ENCODE measurements at places on chromosomes 16 and 17. TPM values are rescaled to one million over a fixed set of nuclear protein-coding genes. Genes with fewer than 3 reads are reported as not detected.

ICAM2 gene
- 3.0 TPM for total RNA-seq

TBC1D3C gene
- total RNA-seq: not detected

SPIRE2 gene
- total RNA-seq: 7.1 TPM

CHST6 gene
- total RNA-seq: 0.27 TPM

AP2B1 gene
- total RNA-seq: 118 TPM

MMP28 gene
- total RNA-seq: not detected

AOC3 gene
- total RNA-seq: 0.08 TPM

PLA2G10 gene
- not detected for total RNA-seq

BCAR1 gene
- 26.9 TPM for total RNA-seq

LRRC37A gene
- 2.3 TPM for total RNA-seq

HS3ST3A1 gene
- 8.3 TPM for total RNA-seq

CD300LF gene
- total RNA-seq: not detected

HID1 gene
- 0.33 TPM for total RNA-seq

ATF7IP2 gene
- total RNA-seq: 1.1 TPM

HBA1 gene
- total RNA-seq: not detected

P2RX1 gene
- total RNA-seq: not detected

RHBDF1 gene
- total RNA-seq: 66.8 TPM

USP43 gene
- not detected for total RNA-seq

WFDC1 gene
- total RNA-seq: not detected

PERCC1 gene
- total RNA-seq: not detected

HCRT gene
- not detected for total RNA-seq

PRR11 gene
- 64.7 TPM for total RNA-seq

OGFOD1 gene
- total RNA-seq: 95.0 TPM

UNC119 gene
- total RNA-seq: 12.2 TPM

SKAP1 gene
- not detected for total RNA-seq

ABCA8 gene
- total RNA-seq: 231 TPM

TTLL6 gene
- not detected for total RNA-seq

NAGS gene
- total RNA-seq: 2.5 TPM

SGSH gene
- total RNA-seq: 17.6 TPM

Measured in fibroblast of the aortic adventitia (primary cell).